ENCODE measurements at places on chromosomes 7 and 10.
A peak's percentile ranks its signal among the peaks of the same experiment; 100 is the strongest.

GRCh38 chr10:110144507-110144906 is 62.9 kb upstream of the MXI1 start:
- DNase-seq, result no peak

- DNase-seq, result no peak
Measured at GRCh38 chr7:52472006-52472620, 563.3 kb upstream of the POM121L12 start.

GRCh38 chr7:134016223-134016941 is 110.8 kb upstream of the LRGUK start:
- peak; percentile 77 for DNase-seq

GRCh38 chr7:111560773-111561653 is 1.3 kb downstream of the IMMP2L start:
- peak; percentile 61 for DNase-seq

GRCh38 chr10:82210331-82210730 is 335.3 kb downstream of the NRG3 start:
- DNase-seq, result no peak

DNA sequence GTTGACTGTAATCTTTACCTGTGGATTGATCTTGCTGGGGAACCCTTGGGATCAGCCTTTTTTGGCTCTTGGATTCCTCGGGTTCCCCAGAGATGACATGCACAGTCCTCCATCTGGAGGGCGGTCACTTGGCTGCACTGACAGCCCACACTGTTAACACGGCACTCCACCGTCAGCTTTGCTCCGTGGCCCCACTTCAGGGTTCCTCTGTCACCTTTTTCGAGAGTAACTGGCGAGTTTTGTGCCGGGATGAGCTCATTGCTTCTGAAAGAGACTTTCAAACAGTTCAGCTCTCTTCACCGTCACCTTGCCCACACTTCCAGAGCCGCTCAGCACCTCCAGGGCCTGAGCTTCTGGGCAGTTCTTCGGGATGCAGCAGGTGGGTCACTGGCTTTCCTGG is 42.4 kb downstream of the PROSER2 start:
- no peak for DNase-seq

- no peak for DNase-seq
Measured at GRCh38 chr7:47516985-47517600, 64.8 kb downstream of the TNS3 start.

GRCh38 chr10:86300399-86300925 is 66.1 kb downstream of the GRID1 start:
- no peak for DNase-seq

GRCh38 chr10:20455774-20456173 is 441.3 kb downstream of the NEBL start:
- no peak for DNase-seq

- no peak for DNase-seq
Measured at GRCh38 chr7:90631502-90631901, 35.4 kb downstream of the CDK14 start.

DNA sequence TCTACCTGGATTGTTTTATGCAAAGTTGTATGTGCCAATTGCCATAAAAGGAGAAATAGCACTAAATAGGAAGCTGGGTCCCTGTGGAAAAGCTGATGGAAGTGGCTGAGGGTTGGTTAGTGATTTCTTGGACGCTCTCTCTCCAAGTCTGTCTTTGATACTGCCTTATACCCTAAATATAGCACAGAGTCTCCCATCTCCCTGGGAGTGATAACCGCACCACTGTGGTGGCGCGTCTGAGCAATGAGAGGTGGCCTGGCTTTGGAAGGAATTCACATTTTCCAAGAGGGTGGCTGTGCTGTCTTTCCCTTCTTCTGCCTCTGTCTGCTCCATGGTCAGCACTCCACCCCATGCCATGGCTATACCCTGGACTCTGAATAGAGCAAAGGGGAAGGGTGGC is 31.2 kb downstream of the STMP1 start:
- DNase-seq, result no peak

DNA sequence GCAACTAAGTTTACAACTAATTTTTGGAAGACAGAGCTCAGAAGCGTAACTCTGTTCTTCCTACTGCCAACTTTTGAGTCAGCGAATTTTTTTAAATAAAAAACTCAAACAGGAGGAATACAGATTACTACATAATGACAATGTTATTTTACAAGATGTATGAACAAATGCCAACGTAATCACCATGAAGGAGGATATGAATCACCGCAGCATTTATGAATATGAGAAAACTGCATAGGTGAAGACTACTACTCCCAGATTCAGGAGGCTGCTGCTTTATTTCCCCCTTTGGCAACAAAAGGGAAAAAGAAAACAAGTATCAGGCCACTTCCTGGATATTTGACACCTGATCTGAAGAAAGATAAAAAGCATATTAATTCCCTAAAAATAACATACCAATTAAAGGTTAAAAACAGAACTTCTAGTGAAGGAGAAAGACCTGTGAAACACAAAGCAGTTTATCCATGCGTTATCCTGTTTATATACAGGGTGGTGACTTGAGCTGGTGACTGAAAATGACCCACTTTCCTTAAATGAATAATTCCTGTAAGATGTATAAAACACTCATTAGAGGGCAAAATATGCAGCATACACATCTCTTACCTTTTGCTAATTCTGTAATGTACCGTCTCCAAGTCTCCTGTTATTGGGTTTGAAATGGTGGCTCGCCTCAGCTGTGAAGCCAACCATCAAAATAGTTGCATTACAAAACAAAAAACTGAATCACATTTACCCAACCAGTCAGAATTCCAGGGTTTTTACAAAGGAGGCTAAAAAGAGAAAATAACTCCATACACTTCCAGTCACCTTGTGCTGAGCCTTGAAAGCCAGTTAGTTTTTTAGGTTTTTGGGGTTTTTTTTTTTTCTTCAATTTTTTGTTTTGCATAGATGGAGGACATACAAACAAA is 52.0 kb downstream of the P4HA1 start:
- peak; percentile 56 for DNase-seq

DNA sequence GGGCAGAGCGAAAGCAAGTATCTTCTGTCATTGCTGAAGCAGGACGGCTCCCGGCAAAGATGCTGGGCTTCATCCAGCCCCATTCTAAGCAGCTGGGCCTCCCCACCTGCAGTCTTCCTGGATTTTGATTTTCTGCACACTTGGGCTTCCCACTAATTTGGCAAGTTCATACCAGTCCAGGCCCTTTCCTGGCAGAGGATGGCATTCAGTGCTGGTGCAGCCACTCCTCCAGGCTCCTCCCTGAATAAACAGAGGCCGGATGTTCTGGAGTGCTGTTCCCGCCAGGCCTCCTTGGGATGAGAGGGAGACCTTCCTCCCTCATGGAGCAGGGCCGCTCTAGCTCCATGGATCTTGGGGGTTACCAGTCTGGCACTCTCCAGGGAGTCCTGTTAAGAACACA is 3.4 kb downstream of the BAG3 start:
- peak; percentile 70 for DNase-seq

DNA sequence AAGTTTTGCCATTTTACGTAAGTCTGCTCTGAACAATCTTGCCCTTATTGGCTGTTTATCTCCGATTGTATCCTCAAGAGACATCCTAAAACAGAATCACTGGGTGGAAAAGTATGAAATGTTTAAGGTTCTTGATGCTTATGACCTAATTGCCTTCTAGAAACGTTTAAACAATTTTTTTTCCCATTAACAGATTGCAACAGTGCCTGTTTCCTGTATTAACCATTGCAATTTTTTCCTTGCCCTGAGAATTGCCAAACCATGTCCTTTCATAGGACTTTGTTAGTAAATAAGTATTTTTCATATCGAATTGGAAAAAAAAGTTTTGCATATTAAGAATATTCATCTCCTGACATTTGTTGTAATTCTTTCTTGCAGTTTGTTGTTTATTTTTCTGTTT is 639.8 kb downstream of the INHBA start:
- DNase-seq, result no peak

GRCh38 chr10:1734288-1734687 is 3.0 kb downstream of the ADARB2 start:
- no peak for DNase-seq

Measured in HT-29 (cell line).